ENCODE measurements at places on chromosomes 1 and 21.
A peak's percentile ranks its signal among the peaks of the same experiment; 100 is the strongest.

DNA sequence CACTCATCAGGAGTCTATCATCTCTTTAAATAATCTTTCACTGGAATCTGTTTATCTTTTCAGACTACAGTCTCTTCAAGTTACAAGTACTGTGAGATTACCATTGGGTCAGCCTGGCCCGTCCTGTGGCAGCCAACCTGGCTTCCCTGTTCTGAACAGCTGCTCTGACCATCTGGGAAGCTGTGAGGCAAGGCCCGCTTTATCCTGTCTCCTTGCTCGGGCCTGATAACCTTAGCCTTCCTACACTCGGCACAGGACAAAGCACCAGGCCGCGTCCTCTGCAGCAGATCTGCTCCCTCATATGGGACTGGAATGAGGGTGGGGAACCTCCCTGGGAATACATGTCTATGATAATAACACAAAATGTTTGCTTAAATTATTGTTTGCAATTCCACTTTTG is 113.3 kb downstream of the PTPN14 start:
- DNase-seq = no peak

DNA sequence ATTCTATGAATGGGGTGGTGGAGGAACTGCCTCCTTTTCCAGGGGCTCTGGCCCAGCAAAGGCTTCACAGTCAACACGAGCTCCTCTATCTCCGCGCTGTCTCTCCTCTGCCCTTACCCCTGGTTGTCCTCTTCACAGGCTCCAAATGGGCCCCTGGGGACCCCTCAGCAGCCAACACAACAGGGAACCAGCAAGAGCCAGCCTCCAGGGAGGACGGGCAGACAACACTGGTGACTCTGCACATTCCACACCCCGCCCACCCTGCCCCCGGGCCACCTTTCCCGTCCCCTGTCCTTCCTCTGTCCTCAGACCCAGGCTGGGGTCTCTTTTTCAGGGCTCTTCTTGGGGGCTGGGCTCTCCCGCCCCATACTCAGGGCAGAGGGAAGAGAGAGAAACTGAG is 17.5 kb upstream of the ETV3 start:
- no peak for DNase-seq

DNA sequence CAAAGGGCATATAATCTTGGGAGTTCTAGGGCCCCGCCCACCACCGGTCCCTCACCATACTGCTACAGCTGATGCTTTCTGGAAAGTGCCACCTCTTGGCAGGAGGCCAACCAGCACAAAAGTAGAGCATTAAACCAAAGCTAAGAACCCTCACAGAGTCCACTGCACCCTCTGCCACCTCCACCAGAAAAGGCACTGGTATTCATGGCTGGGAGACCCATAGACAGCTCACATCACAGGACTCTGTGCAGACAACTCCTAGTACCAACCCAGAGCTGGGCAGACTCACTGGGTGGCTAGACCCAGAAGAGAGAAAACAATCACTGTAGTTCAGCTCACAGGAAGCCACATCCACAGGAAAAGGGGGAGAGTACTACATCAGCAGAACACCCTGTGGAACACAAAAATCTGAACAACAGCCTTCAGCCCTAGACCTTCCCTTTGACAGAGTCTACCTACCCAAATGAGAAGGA is 10.8 kb downstream of the THEM4 start:
- no peak for DNase-seq

- DNase-seq = no peak
Measured at GRCh38 chr1:172993640-172994039, 57.1 kb downstream of the TNFSF18 start.

GRCh38 chr1:55127827-55128343 is 87.3 kb downstream of the USP24 start:
- DNase-seq = no peak

GRCh38 chr21:39137248-39138178 is 45.7 kb downstream of the PSMG1 start:
- no peak for DNase-seq

DNA sequence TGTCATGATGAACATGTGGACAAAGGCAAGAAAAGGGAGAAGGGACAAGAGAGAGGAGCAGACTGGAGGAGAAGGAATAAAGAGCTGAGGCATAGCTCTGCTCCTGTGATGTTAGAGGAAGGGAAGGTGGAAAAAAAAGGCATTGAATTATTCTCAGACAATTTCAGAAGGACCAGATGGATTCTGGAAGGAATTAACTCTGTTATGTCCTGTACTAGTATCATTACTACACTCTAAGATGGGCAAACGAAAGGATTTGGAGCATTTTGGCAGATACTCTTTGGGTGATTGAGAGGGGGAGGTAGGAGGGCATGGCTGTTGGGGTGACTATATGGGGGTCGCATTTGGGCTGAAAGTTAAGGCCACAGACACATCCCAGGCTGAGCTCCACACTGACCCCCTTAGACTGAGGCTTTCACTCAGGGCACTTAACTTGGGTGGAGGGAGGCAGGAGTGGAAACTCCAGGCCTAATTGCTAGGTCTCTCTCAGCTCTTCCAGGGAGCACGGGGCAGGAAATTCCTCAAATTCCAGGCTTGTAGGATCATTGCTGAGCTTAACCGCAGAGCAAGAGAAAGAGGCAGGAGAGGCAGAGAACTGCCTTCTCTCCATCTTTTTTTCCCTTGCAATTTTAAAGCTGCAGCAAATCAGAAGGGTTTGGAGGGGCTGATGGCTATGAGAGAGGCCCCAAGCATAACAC is 25.9 kb downstream of the KIRREL1 start:
- DNase-seq = peak; percentile 91

GRCh38 chr1:11736746-11737639 is 1.1 kb downstream of the AGTRAP start:
- DNase-seq = peak; percentile 51

DNA sequence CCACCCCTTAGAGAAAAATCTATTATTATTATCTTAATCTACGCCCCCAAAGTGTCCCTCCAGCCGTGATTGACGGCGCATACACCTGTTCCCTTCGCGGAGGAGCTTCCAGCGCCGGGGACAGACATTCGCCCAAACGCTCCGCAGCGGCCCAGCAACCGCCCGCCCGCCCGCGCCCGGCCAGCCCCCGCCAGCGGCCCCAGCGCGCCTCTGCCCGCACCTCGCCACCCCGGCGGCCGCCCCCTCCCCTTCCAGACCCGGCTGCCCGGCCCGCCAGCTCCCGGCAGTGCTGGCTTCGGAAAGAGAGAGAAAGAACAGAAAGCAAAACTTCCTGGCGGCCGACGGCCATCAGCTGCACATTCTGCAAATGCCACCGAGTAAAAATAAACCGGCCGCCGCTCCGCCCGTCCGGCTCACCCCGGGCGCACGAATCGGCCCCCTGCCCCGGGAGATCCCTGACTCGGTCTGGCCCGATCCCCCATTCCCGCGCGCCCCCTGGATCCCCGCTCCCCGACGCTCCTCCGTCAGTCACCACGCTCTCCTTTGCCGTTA is 1.6 kb downstream of the CASZ1 start:
- no peak for DNase-seq

DNA sequence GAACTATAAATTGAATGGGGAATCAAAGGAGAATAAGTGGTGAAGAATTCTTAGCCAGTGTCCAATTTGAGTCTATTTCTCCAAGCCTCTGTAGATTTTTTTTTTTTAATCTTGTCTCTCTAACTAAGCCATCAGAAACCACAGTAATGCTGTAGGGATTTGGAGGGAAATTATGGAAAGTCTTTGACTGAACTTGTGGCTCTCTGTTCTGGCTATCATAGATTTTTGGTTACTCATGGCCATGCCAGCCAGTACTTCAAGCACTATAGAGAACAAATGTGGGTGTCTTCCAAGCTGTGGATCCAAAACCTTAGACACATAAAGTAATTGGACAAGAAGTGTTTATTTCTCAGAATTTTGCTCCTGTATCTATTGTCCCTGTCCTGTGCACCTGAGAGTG is 147.9 kb downstream of the LRRC40 start:
- DNase-seq = no peak

- DNase-seq = no peak
Measured at GRCh38 chr1:39574646-39575045, 1.9 kb downstream of the PABPC4 start.

- DNase-seq = no peak
Measured at GRCh38 chr1:227127891-227128290, 187.8 kb downstream of the COQ8A start.

Measured in left hindlimb (tissue), 1 donor.